ENCODE measurements at places on chromosomes 5 and 9. TPM values are rescaled to one million over a fixed set of nuclear protein-coding genes. Genes with fewer than 3 reads are reported as not detected.

PLEKHG4B gene
- not detected for total RNA-seq

PSAT1 gene
- 315 TPM for total RNA-seq

SPATA6L gene
- total RNA-seq, result 7.1 TPM

UGT3A1 gene
- total RNA-seq, result not detected

ZNF454 gene
- not detected for total RNA-seq

DNA sequence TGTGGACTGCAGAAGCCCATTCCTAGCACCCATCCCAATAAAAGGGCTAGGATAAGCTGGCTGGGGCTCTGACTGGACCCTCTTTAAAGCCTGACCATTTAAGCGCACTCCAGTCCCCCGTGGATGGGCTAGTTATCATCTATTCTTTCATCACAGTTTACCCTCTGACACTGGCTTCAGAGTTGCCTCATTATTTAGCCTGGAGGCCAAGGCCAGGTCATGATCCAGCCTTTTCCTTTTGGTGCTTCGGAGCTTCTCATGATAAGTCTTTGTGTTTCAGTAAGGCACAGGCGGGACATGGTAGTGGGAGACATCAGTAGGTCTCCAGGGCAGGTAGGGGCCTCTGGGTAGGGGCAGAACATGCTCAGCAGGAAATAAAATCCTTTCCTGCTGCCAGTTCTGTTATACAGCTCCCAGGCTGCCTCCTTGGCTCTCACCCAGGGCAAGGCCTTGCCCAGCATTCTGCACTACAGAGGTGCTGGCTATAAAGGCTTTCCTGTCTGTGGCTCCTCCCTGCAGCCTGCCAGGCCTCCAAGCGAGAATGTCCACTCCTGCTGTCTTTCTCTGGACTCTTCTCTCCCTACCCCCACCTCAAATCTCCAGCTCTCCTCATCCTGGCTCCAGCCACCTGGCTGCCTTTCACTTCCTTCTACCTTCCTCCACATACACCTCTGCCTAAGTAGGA, 128.8 kb downstream of the FSTL4 start:
- no peak for DNase-seq
- H3K4me3 ChIP-seq, result no peak overlapping the region
- no peaks in the 10 kb centered on the region for H3K36me3 ChIP-seq
- H3K4me1 ChIP-seq, result peaks cover 58% of the 10 kb centered on the region
- H3K27ac ChIP-seq, result no peak overlapping the region

- H3K36me3 ChIP-seq, result no peaks in the 10 kb centered on the region
- no peaks in the 10 kb centered on the region for H3K27me3 ChIP-seq
- H3K27ac ChIP-seq, result peak overlapping the region; percentile 99
Measured at GRCh38 chr5:148978370-148979082, 84.3 kb downstream of the SH3TC2 start.

GRCh38 chr9:7234144-7234543, 476.4 kb downstream of the KDM4C start:
- DNase-seq, result peak; percentile 2
- no peak overlapping the region for H3K4me3 ChIP-seq
- H3K27ac ChIP-seq, result no peak overlapping the region
- H3K4me1 ChIP-seq, result no peaks in the 10 kb centered on the region
- no peaks in the 10 kb centered on the region for H3K36me3 ChIP-seq

DNA sequence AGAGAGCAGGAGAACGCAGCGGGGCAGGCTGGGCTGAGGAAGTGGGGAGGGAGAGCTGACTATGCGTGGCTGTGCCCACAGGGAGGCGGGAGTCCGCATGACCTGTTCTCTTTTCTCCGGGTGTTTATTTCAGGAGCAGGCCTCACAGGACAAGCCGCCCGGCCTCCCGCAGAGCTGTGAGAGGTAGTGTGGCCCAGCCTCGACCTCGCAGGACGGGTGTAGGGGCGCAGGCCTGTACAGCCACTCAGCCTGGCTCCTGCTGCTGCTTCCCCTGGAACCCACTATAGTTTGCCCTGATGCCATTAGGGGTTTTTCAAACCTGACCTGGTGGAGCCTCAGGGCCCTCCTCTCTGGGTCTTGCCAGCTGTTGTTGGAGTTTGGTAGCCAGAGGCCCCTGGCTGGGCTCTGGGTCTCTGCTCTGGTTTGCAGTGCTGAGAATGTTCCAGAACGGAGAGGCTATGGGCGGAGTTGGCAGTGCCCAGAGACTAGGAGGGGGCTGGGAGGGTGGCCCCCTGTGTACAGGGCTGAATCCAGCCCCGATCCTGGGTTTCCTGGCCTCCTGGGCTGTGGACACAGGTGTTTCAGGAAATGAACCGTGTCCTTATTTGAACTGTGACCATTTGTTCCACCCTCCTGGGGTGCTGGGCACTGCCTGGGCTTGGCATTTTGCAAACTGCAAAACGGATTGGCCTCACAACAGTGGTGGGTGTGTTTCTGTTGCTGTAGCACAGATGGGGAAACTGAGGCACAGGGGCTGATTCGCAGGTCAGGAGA, 78.8 kb downstream of the WNK2 start:
- no peaks in the 10 kb centered on the region for H3K27me3 ChIP-seq
- no peaks in the 10 kb centered on the region for H3K36me3 ChIP-seq
- peaks cover 4% of the 10 kb centered on the region for H3K4me1 ChIP-seq
- H3K4me3 ChIP-seq, result no peak overlapping the region

GRCh38 chr5:32107291-32107690, 66.8 kb downstream of the GOLPH3 start:
- H3K36me3 ChIP-seq, result peaks cover 41% of the 10 kb centered on the region
- H3K4me1 ChIP-seq, result no peaks in the 10 kb centered on the region
- H3K27me3 ChIP-seq, result no peaks in the 10 kb centered on the region
- no peak overlapping the region for H3K4me3 ChIP-seq
- DNase-seq, result no peak

DNA sequence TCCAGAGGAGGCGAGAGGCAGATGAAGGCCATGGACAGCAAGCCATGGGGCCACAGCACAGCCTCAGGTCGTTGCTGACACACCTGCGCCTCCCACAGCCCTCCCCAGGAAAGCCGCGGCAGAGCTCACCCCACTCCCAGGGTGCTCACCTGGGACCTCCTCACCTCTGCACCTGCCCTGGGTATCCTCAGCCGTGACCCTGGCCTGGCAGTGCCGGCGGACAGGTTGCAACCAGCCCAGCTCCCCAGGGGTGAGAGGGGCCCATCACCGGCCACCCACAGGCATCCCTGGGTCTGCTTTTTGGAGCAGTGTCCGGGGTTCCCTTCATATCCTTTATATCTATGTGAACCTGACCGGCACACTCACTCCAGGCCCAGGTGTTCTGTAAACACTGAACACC, 30.4 kb upstream of the FCN1 start:
- H3K4me1 ChIP-seq, result no peaks in the 10 kb centered on the region
- peaks cover 86% of the 10 kb centered on the region for H3K27me3 ChIP-seq

DNA sequence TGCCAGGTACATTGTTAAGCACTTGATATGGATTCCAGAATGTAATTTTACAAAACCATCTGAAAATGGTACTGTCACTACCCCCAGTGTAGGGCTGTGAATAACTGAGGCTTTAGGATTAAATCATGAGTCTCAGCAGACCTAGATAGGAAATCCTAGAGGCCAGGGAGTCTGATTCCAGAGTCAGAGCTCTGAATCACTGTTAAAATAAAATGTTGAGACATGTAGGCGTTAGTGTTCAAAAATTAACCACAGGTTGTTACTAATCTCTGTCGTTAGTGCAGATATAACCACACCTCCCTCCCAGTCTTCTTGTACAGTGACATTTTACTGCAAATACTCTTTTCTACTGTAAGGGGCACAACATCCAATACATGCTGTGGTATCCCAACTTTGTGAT, 1828.8 kb downstream of the MAT2B start:
- H3K4me1 ChIP-seq, result no peaks in the 10 kb centered on the region
- no peaks in the 10 kb centered on the region for H3K36me3 ChIP-seq
- no peak for DNase-seq
- no peak overlapping the region for H3K4me3 ChIP-seq
- no peak overlapping the region for H3K27ac ChIP-seq
- H3K27me3 ChIP-seq, result no peaks in the 10 kb centered on the region

- no peaks in the 10 kb centered on the region for H3K36me3 ChIP-seq
- H3K4me1 ChIP-seq, result no peaks in the 10 kb centered on the region
- H3K4me3 ChIP-seq, result no peak overlapping the region
- no peak overlapping the region for H3K27ac ChIP-seq
- no peaks in the 10 kb centered on the region for H3K27me3 ChIP-seq
Measured at GRCh38 chr5:124718380-124718789, 28.1 kb downstream of the ZNF608 start.

DNA sequence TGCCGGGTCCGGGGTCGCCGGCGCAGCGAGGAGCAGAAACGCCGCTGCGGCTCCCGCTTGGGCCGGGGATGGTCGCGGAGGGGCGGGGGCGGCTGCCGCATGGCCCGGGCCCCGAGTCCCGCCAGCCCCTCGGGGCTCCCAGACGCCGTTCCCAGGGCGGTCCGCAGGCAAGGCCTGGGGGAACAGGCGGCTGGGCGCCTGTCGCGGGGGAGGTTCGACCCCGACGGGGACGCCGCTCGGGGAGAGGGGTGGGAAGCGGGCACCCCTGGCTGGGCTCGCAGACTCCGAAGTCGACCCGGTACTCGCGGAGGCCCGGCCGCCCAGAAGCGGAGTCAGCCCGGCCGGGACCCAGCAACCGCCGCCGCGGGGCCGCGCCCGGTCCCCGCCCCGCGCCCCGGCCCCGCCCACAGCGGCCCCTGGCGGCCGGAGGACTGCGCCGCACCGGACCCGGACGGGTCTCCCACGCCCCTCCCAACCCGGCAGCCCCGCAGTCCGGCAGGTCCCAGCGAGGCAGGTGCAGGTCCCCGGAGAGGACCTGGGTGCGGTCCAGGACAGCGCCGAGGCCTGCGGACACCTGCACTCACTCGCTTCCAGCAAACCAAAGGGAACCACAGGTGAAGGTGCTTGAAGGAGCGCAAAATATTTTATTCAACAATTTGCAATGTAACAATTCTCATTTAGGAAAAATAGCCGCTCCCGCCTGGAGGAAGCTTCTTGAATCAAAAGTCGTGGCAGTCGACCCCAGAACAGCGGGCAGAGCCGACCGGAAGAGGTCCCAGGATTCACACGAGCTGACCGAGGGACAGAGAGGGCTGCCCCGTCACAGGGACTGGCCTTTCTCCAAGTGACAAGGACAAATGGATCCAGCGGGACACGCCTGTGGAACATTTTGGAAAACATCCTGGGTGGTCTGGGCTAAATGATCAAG, at the start of gene INPP5E:
Gene INPP5E, minus strand, starts transcription at position 365 of the 928 bp plus-strand sequence. CDS start 426 bp downstream, outside the sequence.
- H3K27me3 ChIP-seq, result no peaks in the 10 kb centered on the region
- peaks cover 10% of the 10 kb centered on the region for H3K4me1 ChIP-seq
- H3K27ac ChIP-seq, result no peak within 1 kb of the TSS
- no peaks in the 10 kb centered on the region for H3K36me3 ChIP-seq
- H3K4me3 ChIP-seq, result peak within 1 kb of the TSS; percentile 80
- DNase-seq, result peak; percentile 91

DNA sequence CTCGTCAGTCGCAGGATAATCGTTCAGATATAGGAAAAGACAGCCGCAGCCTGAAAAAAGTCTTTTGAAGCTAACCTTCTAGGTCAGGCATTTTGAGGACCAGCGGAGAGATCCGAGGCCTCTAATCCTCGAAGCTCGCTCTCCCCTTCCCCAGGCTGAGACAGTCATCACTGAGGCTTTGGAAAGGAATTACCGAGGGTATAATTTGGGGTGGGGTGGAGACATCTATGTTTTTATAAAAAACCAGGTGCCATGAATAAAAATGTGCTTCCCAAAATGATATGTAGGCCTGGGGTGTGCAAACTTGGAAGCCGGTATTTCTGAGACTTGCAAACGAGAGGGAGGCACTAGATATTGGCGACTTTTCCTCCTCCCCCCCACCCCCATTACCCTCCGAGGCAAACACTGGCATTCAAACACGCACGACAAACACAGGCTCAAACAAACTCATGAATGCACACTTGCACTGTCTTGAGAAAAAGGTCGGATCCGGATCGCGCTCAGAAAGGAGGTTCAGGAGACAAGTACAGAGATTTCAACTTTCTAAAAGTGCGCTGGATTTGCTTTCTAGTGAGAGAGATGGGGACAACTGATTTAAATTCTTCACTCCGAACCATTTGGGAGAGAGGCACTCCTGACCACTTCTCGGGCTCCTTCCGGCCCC, 935 bp upstream of the MSX2 start:
- H3K36me3 ChIP-seq, result no peaks in the 10 kb centered on the region
- no peak for DNase-seq
- no peaks in the 10 kb centered on the region for H3K4me1 ChIP-seq

- no peaks in the 10 kb centered on the region for H3K36me3 ChIP-seq
- peaks cover 53% of the 10 kb centered on the region for H3K27me3 ChIP-seq
- H3K4me3 ChIP-seq, result peak within 1 kb of the TSS; percentile 57
- no peak within 1 kb of the TSS for H3K27ac ChIP-seq
Measured at GRCh38 chr5:66595756-66596635, at the start of gene MAST4. Gene MAST4, plus strand, starts transcription at chr5:66596393. Its CDS starts 263 bp downstream, at chr5:66596656.

DNA sequence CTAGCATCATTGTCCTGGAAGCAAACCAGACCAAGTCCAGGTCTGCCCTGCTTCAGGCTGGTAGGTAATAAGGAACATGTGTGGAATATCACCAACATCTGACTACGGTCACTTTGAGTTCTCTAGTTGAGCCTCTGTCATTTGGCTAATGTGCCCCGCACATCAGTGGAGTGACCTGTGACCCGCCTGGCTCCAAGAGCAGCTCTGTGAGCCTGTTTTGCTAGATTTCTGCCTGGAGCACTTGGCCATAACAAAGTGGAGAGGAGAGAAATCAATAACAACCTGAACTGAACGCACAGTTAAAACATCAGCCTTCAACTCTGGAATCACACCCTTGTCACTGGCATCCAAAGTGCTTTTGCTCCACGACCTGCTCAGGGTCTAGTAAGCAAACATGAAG, 115.7 kb downstream of the PPP2R2B start:
- H3K4me3 ChIP-seq, result no peak overlapping the region
- H3K4me1 ChIP-seq, result no peaks in the 10 kb centered on the region
- H3K27ac ChIP-seq, result no peak overlapping the region
- no peaks in the 10 kb centered on the region for H3K36me3 ChIP-seq

DNA sequence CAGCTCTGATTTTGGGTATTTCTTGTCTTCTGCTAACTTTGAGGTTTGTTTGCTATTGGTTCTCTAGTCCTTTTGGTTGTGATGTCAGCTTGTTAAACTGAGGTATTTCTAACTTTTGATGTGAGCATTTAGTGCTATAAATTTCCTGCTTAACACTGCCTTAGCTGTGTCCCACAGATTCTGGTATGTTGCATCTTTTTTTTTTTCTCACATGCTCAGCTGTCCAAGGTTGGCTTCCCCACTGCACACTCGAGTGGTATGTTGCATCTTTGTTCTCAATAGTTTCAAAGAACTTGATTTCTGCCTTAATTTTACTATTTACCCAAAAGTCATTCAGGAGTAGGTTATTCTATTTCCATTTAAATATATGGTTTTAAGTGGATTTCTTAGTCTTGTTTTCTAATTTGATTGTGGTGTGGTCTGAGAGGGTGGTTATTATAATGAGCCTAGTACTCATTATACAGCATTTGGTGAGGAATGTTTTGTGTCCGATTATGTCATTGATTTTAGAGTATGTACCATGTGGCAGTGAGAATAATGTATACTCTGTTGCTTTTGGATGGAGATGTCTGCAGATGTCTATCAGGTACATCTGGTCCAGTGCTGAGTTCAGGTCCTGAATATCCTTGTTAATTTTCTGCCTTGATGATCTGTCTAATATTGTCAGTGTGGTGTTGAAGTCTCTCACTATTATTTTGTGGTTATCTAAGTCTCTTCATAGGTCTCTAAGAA, 42.2 kb upstream of the IFNE start:
- H3K4me3 ChIP-seq, result no peak overlapping the region
- H3K36me3 ChIP-seq, result peaks cover 23% of the 10 kb centered on the region
- no peaks in the 10 kb centered on the region for H3K27me3 ChIP-seq
- DNase-seq, result no peak

All from PC-9 (cell line).